ENCODE measurements at places on chromosomes 4 and X. TPM values are rescaled to one million over a fixed set of nuclear protein-coding genes. Genes with fewer than 3 reads are reported as not detected.

GRCh38 chr4:112931001-112931400 is 118.5 kb upstream of the ANK2 start:
- no peaks in the 10 kb centered on the region for H3K4me1 ChIP-seq
- H3K4me3 ChIP-seq = no peak overlapping the region
- H3K27ac ChIP-seq = no peak overlapping the region
- no peak for DNase-seq

DNA sequence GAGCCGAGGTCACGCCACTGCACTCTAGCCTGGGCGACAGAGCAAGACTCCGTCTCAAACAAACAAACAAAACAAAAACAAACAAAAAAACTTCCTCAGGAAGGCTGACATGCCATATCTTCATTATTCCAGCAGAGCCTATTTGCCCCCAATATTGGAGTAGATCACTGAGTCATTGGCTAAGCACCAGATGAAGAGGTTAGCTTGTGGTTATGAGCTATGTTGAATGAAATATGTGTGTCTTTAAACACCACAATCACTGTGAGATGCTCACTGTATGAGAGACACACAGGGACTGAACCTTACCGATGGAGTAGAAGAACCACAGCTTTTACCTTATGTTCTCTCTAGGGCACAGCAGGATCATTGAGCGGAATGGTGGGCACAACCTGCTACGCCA is 122.1 kb upstream of the EOLA2 start:
- peaks cover 33% of the 10 kb centered on the region for H3K4me1 ChIP-seq
- no peak overlapping the region for H3K27ac ChIP-seq
- H3K27me3 ChIP-seq = no peaks in the 10 kb centered on the region
- DNase-seq = peak; percentile 54

GRCh38 chr4:163195247-163195765 is 28.6 kb upstream of the NAF1 start:
- H3K36me3 ChIP-seq = no peaks in the 10 kb centered on the region
- no peak for DNase-seq
- H3K4me3 ChIP-seq = no peak overlapping the region
- no peaks in the 10 kb centered on the region for H3K4me1 ChIP-seq
- no peaks in the 10 kb centered on the region for H3K27me3 ChIP-seq

GRCh38 chr4:143488687-143489086 is 24.8 kb upstream of the SMARCA5 start:
- H3K36me3 ChIP-seq = no peaks in the 10 kb centered on the region
- peak overlapping the region; percentile 14 for H3K27ac ChIP-seq
- H3K27me3 ChIP-seq = no peaks in the 10 kb centered on the region
- peaks cover 7% of the 10 kb centered on the region for H3K4me1 ChIP-seq
- DNase-seq = peak; percentile 10
- no peak overlapping the region for H3K4me3 ChIP-seq

Gene LAP3
- 75.4 TPM for total RNA-seq

Gene XKRX
- total RNA-seq = not detected

GRCh38 chr4:16418814-16419213 is 192.5 kb upstream of the TAPT1 start:
- DNase-seq = peak; percentile 31
- no peaks in the 10 kb centered on the region for H3K4me1 ChIP-seq
- no peak overlapping the region for H3K4me3 ChIP-seq
- peaks cover 8% of the 10 kb centered on the region for H3K27me3 ChIP-seq
- H3K36me3 ChIP-seq = no peaks in the 10 kb centered on the region
- H3K27ac ChIP-seq = no peak overlapping the region

Gene BMP3
- 0.11 TPM for total RNA-seq

- H3K4me1 ChIP-seq = peaks cover 8% of the 10 kb centered on the region
- H3K4me3 ChIP-seq = no peak overlapping the region
- H3K27me3 ChIP-seq = no peaks in the 10 kb centered on the region
- DNase-seq = no peak
These were observed 89.1 kb downstream of the FAM13A start for GRCh38 chr4:88967883-88968331.

Gene ZC4H2
- total RNA-seq = 3.2 TPM

GRCh38 chrX:30248854-30249253 is 1.9 kb downstream of the MAGEB1 start:
- no peaks in the 10 kb centered on the region for H3K36me3 ChIP-seq
- H3K27ac ChIP-seq = no peak overlapping the region
- no peaks in the 10 kb centered on the region for H3K4me1 ChIP-seq
- no peak for DNase-seq

- H3K4me1 ChIP-seq = peaks cover 5% of the 10 kb centered on the region
- H3K4me3 ChIP-seq = no peak overlapping the region
- H3K36me3 ChIP-seq = no peaks in the 10 kb centered on the region
- DNase-seq = peak; percentile 52
- H3K27ac ChIP-seq = no peak overlapping the region
These were observed 18.8 kb upstream of the TMEM131L start for GRCh38 chr4:153447175-153447905.

- H3K36me3 ChIP-seq = no peaks in the 10 kb centered on the region
- H3K27me3 ChIP-seq = no peaks in the 10 kb centered on the region
- H3K4me3 ChIP-seq = no peak overlapping the region
These were observed 60.0 kb downstream of the SMC1A start for GRCh38 chrX:53362449-53362848.

Gene FREM3
- not detected for total RNA-seq

DNA sequence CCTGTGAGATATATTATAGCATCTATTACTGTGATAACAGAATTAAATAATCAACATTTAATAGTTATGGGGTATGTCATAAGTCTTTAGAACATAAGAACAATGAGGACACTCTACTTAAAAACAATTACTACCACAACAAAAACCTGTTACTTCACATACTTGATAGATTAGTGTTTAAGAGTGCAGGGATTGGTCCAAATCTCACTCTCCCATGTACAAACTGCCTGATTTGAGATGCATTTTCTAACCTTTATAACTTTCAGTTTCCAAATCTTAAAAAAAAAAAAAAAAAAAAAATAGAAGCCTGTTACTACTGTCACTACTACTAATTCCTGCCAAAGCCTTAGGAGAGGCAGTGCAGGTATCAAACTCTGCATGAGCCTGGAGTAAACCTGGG is 5.6 kb downstream of the PCDH18 start:
- peak overlapping the region; percentile 98 for H3K4me3 ChIP-seq
- DNase-seq = peak; percentile 52
- peaks cover 84% of the 10 kb centered on the region for H3K36me3 ChIP-seq
- peak overlapping the region; percentile 88 for H3K27ac ChIP-seq
- peaks cover 44% of the 10 kb centered on the region for H3K4me1 ChIP-seq

Gene CYBB
- not detected for total RNA-seq

Gene SYNPO2
- 4.3 TPM for total RNA-seq

GRCh38 chr4:2256156-2256731 is 5.7 kb downstream of the MXD4 start:
- no peaks in the 10 kb centered on the region for H3K27me3 ChIP-seq
- H3K4me3 ChIP-seq = no peak overlapping the region
- H3K27ac ChIP-seq = no peak overlapping the region

DNA sequence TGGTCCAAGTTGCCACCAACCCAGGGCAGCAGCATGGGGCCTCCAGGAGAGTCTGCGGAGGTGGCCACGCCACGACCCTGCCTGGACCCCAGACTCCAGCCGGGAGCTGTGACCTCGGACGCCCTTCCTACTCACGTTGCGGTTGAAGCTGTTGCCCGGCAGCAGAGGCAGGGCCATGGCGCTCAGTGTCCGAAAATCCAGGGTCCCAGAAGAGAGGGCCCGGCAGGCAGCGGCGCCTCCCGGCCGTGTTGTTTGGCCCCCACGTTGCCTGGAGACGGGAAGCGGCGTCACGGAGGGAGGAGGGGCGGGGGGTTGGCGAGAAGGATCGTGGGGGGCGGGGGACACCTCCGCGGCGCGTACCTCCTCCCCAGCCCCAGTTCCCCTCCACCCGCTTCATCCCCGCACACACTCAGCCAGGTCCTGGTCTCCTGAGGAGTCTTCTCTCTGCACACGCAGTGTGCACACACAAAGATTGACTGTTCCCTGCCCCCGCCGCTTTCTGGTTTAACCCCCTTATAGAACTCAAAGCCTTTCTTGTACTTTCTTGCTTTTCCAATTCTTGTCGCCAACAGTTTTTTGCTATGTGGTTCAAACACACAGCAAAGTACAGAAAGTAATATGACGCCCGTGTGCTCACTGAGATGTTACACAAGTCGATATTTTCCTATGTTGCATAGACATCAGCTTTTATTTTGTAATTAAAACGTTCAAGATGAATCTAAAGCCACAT is at the start of gene EFHC2:
Gene EFHC2 (minus strand): TSS at position 261 of the 730 bp plus-strand sequence. CDS start 84 bp downstream, at position 177.
- DNase-seq = peak; percentile 68
- no peaks in the 10 kb centered on the region for H3K27me3 ChIP-seq
- H3K27ac ChIP-seq = no peak within 1 kb of the TSS
- peaks cover 3% of the 10 kb centered on the region for H3K4me1 ChIP-seq

DNA sequence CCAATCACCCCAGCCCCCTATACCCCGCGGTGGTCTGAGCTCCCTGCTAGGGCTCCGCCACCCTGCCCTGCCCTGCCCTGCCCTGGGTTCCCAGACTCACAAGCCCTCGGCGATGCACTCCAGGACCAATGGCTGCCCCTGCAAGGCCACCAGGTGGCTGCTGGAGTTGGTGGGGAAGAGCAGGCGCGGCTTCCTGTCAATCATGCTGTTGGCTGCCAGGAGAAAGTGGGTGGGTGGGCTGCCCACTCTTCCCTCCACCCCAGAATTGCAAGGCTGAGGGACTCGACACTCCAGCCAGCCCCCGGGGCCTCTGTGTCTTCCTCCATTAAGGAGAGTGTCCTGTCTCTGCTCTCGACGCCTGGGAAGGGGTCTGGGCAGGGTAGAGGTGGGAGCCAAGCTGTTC is 15.7 kb downstream of the L1CAM start:
- H3K4me3 ChIP-seq = no peak overlapping the region
- no peak for DNase-seq
- no peaks in the 10 kb centered on the region for H3K4me1 ChIP-seq
- H3K27me3 ChIP-seq = no peaks in the 10 kb centered on the region
- no peak overlapping the region for H3K27ac ChIP-seq
- no peaks in the 10 kb centered on the region for H3K36me3 ChIP-seq

DNA sequence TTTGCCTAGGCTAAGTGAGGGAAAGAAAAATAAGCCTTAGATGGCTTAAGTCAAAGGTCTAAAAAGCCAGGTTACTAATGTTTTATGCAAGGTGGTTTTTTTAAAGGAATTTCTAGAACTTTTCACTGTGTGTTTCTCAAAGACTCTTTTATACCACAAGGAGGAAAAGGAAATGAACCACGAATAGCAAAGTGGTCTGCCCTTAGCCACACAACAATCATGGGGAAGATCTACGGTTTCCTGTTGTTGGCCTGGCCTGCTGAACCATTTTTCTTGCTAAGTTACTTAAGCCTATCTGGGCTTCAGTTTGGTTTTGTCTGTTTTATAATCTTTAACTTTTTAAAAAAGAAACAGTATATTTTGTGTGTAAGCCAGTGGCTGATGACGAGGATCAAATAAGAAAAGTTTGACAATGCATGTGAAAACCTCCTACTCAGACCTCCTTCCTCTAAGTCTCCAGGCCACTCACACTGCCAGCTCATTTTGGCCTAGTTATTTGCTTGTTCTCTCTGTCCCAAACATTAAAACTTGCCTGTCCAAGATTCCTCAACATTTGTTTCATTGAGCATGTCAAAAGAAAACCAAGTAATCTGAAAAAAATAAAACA is 56.7 kb upstream of the COL25A1 start:
- H3K27me3 ChIP-seq = no peaks in the 10 kb centered on the region
- no peak for DNase-seq
- no peak overlapping the region for H3K4me3 ChIP-seq
- H3K27ac ChIP-seq = no peak overlapping the region
- no peaks in the 10 kb centered on the region for H3K4me1 ChIP-seq
- H3K36me3 ChIP-seq = no peaks in the 10 kb centered on the region

Gene RNF150
- total RNA-seq = 10.5 TPM

Gene CDS1
- not detected for total RNA-seq

Gene ITIH6
- not detected for total RNA-seq

DNA sequence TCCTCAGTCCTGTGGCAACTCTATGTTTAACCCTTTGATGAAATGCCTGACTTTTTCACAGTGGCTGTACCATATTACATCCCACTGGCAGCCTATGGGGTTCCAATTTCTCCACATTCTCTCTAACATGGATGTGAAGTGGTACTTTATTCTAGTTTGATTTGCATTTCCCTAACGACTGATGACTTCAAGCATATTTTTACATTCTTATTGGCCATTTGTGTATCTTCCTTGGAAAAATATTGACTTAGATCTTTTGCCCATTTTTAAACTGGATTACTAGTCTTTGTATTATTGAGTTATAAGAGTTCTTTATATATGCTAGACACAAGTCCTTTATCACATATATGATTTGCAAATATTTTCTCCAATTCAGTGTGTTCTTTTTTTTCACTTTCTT is 2.1 kb upstream of the RAB39B start:
- no peak for DNase-seq
- H3K4me1 ChIP-seq = no peaks in the 10 kb centered on the region
- H3K27ac ChIP-seq = no peak overlapping the region
- no peaks in the 10 kb centered on the region for H3K27me3 ChIP-seq
- no peaks in the 10 kb centered on the region for H3K36me3 ChIP-seq

DNA sequence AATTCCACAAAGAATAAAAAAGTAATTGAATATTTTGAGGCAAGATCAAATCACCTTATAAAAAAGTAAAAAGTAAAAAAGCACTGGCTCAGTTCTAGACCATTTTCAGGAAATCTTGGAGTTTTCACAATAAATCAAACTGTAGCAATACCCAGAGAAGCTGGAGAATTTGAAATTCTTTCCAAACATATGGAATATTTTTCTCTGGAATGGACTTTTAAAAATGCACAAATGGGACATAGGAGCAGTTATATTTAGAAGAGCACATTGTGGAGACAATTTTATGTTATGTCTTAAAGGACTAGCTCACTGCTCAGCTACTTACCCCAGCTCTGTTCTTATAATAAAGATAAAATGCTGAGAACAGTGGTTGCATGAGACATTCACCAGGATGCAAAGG is 211.9 kb upstream of the KIT start:
- H3K4me3 ChIP-seq = no peak overlapping the region
- no peaks in the 10 kb centered on the region for H3K36me3 ChIP-seq
- no peak for DNase-seq

DNA sequence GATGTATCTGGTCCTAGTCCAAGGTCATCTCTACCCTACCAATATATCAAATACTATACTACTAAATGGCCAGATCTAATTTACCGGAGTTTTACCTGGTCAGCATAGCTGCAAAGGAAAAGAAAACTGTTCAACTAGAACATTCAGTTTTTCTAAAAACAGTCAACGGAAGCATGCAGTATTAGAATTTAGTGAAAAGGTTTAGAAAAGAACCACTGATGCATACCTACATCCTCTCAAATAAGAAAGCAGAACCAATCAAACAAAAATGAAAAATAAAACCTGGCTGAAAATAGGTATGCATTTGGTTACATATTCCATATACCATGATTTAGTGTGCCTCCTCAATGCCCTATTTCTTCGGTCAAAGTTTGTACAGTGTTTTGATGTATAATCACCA is 140.0 kb downstream of the CHM start:
- H3K27ac ChIP-seq = no peak overlapping the region
- no peak overlapping the region for H3K4me3 ChIP-seq
- H3K4me1 ChIP-seq = no peaks in the 10 kb centered on the region

- peaks cover 15% of the 10 kb centered on the region for H3K27me3 ChIP-seq
- H3K4me3 ChIP-seq = no peak overlapping the region
- DNase-seq = no peak
- no peaks in the 10 kb centered on the region for H3K4me1 ChIP-seq
These were observed 60.7 kb downstream of the HPGD start for GRCh38 chr4:174461466-174462106.
